ENCODE measurements at places on chromosomes 2 and 18.

GRCh38 chr2:188727846-188728245 is 246.3 kb upstream of the COL3A1 start:
- DNase-seq = no peak

DNA sequence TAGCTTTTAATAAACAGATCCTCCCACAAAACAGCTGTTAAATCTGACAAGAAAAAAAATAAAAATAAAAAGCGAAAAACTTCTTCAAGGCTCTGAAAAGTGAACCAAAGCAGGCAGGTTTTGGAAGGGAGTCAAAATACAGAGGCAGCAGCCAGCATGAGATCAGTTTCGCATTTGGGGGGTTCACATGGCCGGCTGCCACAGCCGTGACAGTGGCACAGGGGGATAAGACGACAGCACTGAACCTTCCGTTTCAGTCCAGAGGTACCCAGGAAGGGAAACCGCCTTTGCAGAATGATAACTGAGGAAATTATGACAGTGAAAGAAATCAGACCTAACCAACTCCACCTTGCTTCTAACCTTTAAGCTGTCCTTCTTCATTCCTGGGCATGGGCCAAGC is 196.7 kb upstream of the PID1 start:
- no peak for DNase-seq

DNA sequence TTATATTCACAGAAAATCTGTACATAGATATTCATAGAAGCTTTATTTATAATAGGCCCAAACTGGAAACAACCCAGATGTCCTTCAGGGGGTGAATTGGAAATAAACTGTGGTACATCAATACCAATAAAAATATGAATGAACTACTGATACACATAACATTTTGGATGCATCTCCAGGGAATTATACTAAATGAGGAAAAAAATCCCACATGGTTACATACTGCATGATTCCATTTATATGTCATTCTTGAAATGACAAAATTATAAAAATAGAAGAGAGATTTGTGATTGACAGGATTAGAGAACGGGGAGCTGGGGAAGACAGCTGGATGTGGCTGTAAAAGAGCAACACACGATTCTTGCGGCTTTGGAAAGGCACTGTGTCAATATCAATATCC is 435.0 kb downstream of the TMEM182 start:
- no peak for DNase-seq

- no peak for DNase-seq
Measured at GRCh38 chr2:138307099-138307498, 194.5 kb upstream of the SPOPL start.

- no peak for DNase-seq
Measured at GRCh38 chr2:141666191-141666590, 464.6 kb downstream of the LRP1B start.

DNA sequence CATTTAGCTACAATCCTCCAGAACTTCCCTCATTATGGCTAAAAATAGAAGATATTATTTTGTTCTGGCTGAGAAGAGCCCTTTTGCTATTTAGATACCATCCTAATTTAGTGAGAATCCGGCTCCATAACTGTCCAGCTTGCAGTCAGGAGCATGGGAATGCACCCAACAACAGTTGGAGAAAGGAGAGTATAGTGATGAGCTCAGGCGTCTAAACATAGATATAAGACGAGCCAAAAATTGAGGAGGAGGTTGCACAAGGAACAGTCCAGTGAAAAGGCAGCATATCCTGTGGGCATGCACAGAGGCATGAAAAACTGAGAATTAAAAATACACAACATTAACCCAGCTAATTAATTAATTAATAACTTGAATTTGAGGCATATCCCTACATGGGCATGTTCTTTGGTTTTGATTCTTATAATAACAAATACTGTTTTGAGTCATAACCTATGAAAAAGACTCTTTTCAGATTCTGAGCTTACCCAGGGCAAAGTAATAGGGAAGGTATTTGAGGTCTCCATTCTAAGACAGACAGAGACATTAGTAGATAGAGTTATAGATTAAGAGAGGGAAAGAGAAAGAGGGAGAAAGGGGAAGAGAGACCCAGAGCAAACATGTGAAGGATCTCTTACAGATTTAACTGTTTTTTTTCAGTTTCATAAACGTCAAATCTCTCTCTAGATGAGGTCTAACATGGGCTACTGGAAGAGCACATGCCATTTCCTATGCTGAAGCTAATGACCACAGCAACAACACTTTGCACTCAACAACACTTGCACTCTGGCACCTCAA is 311.2 kb downstream of the OSR1 start:
- no peak for DNase-seq

- DNase-seq = no peak
Measured at GRCh38 chr18:74945774-74946545, 263.0 kb downstream of the PTGR3 start.

- DNase-seq = no peak
Measured at GRCh38 chr18:57231864-57232263, 85.0 kb downstream of the BOD1L2 start.
